ENCODE measurements at places on chromosomes 7 and 10.

- DNase-seq: no peak
Measured at GRCh38 chr7:129437190-129437589, 3.0 kb downstream of the STRIP2 start.

DNA sequence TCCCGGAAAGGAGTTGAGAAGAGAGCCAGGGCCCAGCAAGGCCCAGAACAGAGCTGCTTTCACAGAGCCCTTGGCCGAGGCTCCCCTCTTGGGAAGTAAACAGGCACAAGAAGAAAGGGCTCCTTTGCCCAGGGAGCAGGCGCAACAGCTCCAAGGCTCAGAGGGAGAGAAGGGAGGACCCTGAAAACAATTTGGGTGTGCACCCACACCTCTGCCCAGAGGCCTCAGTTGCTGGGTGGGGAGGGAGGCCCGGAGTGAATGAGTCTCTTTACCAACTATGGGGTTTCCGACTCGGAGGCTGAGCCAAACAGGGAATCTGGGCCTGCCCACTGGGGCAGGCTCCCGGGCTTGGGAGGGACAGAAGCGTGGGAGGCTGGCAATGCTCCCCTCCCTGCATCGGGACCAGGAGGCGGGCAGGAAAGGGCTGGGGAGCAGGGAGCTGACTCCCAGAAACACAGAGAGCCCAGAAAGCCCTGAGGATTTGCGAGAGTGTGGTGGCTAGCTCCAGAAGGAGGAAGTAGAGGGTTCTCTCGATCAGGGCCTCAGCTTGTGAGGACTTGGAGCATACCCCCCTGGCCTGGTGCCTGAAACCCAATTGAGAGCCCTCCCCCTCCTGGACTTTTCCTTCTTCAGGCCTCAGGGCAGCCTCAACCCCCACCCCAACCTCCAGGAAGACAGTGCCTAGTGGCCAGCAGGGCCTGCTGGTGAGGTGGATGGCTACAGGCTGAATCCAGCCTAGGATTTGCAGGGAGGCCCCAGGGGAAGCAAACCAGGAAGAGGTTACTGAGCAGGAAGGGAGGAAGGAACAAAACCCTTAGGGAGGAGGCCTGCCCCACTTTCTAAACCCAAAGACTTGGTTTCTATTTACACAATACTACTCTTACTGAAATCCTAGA lies 6.2 kb downstream of the C10orf105 start:
- DNase-seq: peak; percentile 26

DNA sequence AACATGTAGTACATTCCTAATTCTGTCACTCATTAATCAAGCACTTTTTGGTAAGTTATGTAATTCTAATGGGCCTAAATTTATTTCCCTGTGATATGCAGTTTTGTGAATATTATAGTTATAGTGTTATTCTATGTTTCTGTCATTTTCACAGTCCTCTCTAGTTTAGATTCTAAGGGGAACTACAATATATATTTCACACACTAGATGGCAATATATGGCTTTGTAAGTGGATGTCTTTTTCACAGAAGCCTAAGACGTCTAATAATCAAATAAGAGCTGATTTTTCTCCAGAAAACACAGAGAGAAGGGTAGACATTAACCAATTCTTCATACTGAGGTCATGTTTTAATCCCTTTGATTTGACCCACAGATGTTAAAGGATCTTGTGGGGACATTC lies 18.0 kb downstream of the RNLS start:
- DNase-seq: no peak

- DNase-seq: no peak
Measured at GRCh38 chr10:128345353-128345752, 219.1 kb upstream of the MKI67 start.

- DNase-seq: peak; percentile 82
Measured at GRCh38 chr7:92904244-92905131, 68.1 kb upstream of the CDK6 start.

DNA sequence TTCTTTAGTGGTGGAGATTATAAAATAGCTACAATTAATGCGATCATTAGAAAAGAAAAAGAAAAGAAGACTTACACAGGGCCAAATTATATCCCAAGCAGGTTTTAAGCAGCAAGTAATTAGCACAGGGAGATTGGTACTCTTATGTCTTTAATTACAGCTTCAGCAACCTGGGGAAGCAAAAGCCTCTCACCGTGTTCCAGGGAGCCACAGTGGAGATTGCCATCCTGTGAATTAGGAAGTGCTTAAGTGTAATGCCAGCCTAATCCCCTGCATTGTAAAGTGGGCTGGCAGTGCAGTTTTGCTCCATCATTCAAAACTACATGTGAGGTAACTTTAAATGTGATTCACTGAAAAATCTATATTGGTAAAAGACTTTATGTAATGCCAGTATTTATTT lies 533.5 kb upstream of the COBL start:
- DNase-seq: no peak

DNA sequence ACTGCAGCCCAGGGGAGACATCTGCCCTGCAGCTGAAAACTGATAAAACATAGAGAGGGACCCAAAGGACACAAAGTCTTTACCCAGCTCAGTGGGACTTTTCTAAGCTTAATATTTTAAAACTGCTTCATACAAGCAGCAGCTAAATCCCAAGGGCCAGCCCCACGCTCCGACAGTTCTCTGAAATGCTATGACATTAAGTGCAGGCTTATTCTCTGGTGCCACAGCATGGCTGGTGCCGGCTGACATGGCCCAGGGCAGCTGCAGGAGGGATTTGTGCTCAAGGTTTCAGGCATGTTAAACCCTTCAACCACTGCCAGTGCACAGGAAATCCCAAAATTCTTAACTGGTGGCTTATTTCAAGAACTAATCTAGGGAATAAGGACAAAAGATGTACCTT lies 170.9 kb downstream of the PARD3 start:
- no peak for DNase-seq

DNA sequence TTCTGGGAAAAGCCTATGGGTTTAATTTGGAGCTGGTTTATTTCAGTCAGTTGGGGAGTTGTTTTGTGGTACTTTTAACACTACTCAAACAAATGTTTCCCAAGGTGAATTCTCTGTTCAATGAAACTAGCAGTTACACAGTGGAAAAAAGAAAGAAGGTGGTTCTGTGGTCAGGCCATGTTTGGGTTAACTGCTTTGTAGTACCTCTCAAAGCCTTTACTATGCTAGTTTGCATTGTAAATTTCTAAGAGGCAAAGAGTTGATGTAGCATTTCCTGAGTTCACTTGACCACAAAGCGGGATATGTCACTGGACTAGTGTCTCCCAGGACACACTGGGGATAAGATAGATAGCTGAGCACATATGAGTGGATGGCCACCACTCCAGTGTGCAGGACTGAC lies 145.4 kb downstream of the KIF20B start:
- no peak for DNase-seq

DNA sequence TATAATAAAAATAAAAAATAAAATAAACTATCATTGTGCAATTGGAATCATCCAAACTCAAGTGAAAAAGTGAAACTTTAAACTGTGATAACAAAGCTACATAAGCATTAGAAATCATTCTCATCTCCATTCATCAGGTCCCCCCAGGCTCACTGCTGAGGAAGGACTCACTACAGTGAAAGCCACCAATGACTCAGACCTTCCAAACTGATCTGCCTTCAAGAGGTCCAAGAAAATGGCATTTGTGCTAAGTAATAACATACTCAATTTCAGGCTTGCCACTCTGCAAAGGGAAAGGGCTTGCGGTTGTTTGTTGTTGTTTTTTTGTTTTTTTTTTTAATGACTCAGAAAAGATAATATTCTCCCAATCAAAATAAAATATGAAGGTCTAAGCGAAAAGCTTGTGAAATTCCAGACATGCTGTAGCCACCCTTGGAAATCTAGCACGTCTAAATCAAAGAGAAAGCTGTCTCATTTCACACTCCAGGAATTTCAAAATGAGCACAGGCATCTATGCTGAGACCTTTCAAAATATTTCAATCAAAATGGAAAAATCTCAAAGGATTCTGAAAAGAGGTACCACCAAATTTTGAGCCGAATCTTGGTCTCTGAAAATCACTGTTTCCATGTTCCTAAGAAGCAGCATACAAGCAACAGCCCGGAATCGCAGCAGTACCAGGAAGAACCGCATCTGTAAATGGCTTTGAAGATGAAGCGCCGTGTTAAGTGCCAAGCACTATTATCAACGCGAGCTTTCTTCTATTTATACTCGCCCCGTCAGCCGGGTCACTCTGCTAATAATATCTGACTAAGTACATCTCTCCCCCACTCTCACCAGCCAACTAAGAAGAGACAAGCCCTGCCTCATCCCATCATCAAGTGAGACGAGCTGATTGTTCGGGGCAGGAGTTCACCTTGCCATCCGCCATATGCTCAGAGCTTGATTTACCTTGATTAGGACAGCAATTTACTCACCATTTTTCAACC lies 13.5 kb downstream of the SFMBT2 start:
- DNase-seq: no peak

GRCh38 chr7:88169717-88170320 lies 50.0 kb downstream of the SRI start:
- DNase-seq: no peak

- peak; percentile 7 for DNase-seq
Measured at GRCh38 chr7:135994466-135995205, 17.5 kb upstream of the MTPN start.

DNA sequence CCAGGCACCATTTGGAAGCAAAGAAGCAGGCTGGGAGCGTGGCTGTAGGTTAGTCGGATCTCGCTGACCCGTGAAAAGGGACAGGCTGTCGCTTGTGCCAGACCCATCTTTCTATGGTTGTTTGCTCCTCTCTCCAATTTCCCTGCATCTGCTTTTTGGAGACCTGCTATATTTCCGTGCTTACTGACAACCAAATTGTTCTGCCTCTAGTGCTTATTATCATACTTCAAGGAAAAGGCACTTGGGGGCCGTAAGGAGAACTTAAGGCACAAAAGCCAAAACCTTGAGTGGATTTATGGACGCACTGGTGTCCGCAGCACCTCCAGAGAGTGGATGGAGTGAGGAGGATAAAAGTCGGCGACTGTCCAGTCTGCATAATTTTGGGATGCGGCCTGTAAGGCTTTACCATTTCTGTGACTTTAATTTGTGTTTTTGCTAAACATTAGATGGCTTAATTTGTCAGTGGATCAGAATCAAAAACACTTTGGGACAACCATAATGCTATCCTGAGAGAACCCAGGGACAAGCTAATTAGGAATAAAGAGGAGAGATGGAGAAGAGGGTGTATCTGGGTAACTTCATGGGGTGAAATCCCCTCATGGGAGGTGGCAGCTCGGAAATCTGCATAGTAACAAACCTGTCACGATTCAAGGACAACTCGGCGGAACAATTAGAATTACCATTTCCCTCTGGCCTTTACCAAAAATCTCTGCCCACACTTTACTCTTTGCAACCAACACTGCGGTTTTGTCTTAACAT lies 206.7 kb downstream of the HDAC9 start:
- DNase-seq: no peak

DNA sequence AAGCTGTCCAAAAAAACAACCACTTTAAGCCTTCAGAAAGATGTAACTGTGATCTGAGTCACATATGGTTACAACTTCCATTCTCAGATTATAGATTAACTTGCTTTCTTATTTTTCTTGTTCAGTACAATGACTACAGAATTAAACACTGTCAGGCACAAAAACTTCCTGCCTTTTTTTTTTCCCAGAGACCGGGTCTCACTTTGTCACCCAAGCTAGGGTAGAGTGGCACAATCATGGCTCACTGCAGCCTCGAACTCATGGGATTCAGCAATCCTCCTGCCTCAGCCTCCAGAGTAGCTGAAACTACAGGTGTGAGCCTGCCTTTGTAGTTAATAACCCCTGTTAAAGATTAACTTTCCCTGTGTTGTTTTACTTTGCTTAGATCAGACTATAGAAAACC lies 163.2 kb downstream of the AVL9 start:
- no peak for DNase-seq

DNA sequence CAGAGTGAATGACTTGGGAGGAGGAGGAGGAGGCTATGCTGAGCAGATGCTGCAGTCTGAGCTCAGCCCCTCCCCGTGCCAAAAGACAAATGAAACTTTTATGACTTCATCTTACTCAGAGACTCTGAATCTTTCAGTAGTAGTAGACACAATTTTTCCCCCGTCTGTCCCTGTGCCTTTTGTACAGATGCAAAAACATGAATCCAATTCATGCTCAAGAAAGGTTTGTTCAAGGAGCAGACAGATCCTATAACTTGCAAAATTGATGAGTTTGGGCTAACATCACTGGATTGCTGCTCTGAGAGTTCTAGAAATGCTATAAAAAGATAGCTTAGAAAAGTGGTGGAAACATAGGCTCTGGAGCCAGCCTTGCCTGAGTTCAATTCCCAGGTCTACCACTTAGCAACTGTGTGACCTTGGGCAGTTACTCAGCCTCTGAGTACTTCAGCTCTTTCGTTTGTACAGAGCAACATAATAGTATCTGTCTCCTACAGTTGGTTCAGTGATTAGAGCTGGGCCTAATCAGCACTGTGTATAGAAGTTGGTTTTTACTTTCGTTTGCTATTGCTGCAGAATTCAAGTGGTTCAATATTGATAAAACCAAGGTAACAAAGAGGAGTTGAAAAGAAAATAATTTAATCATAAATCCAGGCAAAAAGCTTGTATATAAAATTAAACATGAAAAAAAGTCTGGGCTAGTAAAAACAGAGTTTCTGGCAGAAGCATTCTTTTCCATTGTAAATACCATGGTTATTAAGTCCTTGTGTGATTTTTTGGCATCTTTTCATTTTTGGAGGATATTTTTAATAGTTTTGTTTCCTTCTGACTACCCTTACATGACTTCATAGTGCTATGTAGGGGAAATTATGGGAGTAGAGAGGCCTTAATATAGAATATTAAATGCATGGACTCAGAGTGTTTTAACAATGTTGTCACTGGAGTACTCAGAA lies 174.2 kb upstream of the ZNF32 start:
- no peak for DNase-seq

DNA sequence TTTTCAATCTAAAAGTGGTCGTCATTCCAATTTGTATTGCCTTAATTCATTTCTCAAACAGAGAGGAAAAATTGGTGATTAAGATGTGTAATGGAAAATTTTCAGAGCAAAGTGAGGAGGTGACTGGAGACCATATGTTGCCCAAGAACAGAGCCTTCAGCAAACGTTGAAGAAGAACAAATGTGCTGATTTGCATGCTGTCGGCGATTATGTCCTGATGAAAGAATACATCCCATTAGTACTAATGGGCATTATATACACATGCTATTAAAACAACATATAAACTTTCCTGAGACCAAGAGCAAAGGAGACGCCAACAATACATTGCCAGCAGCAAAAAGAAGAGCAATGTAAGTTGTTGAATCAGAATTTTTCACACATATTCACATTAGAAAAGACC lies 100.0 kb upstream of the ARID5B start:
- DNase-seq: no peak

DNA sequence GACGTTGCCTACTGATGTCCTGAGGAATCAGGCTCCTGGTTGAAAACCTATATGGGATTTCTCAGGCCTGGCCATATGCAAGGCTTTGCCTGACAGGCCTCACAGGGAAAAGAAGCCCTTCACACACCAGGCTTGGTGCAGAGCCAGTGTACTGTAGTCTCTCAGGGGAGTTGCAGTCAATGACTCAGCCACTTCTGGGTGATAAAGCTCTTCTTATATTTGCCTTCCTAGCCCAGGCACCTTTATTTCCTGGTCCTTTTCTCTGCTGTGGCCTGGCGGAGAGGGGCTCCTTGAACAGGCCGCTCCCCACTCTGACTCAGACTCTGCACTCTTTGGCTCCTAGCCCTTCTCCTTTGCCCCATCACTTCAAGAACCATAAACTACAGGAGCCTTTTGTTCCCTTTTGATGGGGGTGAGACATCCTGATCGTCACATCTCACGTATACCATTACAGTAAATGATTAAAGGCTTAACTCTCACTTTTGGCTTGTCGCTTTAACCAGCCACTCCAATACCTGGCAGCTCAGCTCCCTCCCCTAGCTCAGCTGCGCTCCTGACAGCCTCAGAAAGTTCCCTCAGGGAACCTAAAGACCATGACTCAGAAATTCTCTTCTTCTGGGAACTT lies 33.5 kb downstream of the DPY19L1 start:
- DNase-seq: no peak

All from stimulated activated CD4-positive, alpha-beta T cell treated with anti-CD3 and anti-CD28 coated beads, Interleukin-12 subunit alpha, Interleukin-12 subunit beta, amount 100 ng/mL, for 48 hours (primary cell).